ENCODE measurements at places on chromosomes 6 and 20. TPM values are rescaled to one million over a fixed set of nuclear protein-coding genes. Genes with fewer than 3 reads are reported as not detected.

The SPINT3 gene
- total RNA-seq: not detected

The MATN4 gene
- not detected for total RNA-seq

The MYBL2 gene
- total RNA-seq: 1.6 TPM

The RAET1L gene
- not detected for total RNA-seq

The TFAP2D gene
- not detected for total RNA-seq

The GJA1 gene
- total RNA-seq: 251 TPM

The LSM14B gene
- total RNA-seq: 31.0 TPM

The SMPD2 gene
- total RNA-seq: 7.5 TPM

- no peak for DNase-seq
These were observed 790 bp downstream of the NEDD9 start for GRCh38 chr6:11231564-11232192.

DNA sequence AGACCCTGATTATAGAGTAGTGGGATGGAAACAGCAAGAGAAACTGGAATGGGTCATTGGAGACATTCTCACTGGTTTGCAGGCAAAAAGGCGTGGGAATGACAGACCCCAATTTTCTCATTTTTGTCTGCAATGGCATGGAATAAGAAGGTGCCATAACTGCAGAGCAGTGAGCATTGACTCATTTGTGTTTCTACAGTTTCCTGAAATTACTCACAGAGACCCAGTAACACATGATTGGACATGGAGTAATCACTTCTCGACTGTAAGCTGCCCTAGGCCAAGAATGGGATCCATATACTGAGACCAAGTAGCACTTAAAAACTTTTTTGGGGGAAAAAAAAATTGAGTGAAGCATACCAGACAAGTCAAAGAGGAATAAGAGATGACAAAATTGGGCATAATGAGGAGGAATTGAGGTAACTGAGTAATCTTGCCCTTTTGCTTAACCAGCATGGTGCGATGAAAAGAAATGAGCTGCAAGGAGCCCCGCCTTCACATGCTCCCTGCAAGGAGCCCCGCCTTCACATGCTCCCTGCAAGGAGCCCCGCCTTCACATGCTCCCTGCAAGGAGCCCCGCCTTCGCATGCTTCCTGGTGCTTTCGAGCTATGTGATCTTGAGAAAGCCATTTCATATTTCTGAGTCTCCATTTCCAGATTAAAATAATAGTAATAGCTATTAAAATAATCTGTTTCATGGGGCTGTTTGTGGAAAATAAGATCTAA lies 44.1 kb downstream of the NHSL1 start:
- DNase-seq: peak; percentile 2

DNA sequence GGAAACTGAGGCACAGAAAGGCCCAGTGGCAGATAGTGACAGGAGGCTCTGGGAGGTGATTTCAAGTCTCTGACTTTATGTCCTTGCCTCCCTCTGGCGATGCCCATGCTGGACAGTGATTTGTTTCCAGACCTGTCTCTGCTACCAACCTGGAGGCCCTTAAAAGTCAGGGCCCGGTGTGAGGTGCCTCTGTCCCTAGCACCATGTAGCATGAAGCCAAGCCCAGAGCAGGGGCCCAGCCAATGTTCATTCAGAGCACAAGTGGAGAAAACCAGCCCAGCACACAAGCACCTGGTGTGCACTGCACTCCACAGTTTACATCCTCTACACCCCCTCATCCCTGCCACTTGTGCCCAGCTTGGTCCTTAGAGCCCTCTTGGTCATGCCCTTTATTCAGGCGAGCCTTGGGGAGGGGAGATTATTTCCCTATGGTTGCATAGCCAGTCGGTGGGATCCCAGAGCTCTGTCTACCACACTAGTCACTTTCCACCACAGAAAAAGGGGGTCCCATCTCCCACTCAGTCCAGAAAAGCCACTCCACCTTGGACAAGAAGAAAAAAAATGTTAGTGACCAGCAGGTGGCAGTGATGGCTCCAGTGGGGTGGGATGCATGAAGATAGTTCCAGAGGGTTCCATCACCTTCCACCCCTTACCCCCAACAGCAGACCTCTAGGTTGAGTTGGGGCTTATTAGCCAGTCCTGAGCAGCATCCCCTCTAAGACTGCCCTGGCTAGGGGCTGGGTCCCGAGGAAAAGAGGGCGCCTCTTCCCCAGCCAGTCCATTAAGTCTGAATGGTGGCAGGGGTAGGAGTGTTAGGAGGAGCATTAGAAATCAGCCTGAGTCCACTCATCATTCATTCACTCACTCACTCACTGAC lies 30.9 kb downstream of the KIAA1755 start:
- peak; percentile 42 for DNase-seq

- peak; percentile 39 for DNase-seq
These were observed 104.2 kb downstream of the TFAP2B start for GRCh38 chr6:50922579-50923525.

GRCh38 chr6:163398815-163399214 lies 15.7 kb upstream of the QKI start:
- no peak for DNase-seq

DNA sequence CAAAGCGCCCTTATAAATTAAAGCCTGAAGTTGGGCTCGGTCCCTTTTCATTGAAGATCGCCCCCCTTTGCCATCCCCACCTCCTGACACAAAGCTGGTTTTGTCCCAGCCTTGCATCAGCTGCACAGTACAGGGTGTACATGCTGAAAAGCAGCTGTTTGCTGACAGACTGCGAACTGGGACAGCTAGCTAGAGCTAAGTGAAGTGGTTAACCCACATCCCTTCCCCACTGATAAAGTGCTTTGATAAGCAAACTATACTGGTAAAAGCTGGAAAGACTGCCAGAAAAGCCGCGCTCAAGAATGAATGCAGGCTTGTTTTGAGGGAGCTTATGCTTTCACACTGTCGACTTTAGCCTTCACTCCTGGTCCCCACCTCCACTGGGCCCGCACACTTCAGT lies 207.3 kb downstream of the GMDS start:
- DNase-seq: peak; percentile 33

DNA sequence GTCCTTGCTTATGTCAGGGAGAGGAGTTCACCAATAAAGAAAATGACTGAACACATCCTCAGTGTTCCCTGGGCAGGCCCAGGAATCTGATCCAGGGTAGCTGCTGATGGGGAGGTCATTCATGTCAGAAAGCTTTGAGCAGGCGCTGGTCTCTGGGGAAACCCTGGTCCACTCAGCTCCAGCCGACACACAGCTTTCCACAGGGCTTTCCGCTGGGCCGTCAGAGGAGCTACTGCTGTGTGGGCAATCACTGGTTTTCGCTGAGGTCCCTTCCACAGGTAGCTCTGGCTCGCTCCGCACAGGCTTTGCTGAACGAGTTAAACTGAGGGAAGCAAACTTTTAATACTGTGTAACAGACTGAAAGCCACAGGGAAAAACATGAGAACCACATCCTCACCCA lies 17.5 kb upstream of the ANKRD60 start:
- DNase-seq: no peak

- peak; percentile 88 for DNase-seq
These were observed 13.2 kb downstream of the QKI start for GRCh38 chr6:163427498-163428254.

GRCh38 chr20:46027245-46027853 lies 1.7 kb upstream of the SLC12A5 start:
- peak; percentile 72 for DNase-seq

- DNase-seq: no peak
These were observed 21.9 kb upstream of the STX16 start for GRCh38 chr20:58629215-58629580.

DNA sequence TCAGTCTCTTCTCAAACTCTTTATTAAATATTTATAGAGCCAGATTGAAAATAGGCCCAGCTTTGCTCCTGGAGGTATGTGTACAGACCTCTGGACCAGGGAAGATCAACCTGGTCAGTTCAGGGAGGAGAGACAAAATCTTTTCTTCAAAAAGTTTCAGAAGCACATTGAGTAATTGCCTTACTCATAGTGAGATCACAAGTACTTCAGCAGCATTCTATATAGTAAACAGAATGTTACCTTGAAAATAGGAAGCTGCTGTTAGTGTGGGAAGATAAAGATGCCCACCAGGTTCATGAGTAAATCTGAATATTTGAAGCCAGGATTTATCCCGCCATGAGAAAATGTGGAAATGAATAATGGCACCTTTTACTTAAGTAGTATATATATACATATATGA lies 665.9 kb upstream of the CITED2 start:
- DNase-seq: no peak

- DNase-seq: peak; percentile 77
These were observed 40.0 kb upstream of the CLDN20 start for GRCh38 chr6:155223646-155224451.

DNA sequence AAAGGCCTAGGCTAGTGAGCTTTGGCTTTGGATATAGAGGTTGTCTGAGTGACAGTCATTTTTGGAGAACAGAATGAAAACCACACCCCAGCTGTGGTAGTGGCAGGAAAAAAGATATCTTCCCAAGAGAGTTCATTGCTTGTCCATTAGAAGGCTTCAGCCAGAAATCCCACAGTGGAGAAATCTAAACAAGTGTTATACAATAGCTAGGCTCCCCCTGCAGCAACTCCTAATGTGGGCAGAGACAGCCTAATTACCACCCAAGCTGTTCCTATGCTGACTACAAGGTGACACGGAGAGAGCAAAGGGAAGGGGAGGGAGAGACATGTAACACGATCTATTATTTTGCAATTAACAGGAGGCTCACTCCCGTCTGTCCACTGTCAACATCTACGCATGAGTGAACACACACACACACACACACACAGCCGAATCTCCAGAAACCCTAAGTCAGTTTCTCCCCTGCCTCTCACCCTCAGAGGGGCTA lies 147.5 kb upstream of the TCF21 start:
- DNase-seq: peak; percentile 45

DNA sequence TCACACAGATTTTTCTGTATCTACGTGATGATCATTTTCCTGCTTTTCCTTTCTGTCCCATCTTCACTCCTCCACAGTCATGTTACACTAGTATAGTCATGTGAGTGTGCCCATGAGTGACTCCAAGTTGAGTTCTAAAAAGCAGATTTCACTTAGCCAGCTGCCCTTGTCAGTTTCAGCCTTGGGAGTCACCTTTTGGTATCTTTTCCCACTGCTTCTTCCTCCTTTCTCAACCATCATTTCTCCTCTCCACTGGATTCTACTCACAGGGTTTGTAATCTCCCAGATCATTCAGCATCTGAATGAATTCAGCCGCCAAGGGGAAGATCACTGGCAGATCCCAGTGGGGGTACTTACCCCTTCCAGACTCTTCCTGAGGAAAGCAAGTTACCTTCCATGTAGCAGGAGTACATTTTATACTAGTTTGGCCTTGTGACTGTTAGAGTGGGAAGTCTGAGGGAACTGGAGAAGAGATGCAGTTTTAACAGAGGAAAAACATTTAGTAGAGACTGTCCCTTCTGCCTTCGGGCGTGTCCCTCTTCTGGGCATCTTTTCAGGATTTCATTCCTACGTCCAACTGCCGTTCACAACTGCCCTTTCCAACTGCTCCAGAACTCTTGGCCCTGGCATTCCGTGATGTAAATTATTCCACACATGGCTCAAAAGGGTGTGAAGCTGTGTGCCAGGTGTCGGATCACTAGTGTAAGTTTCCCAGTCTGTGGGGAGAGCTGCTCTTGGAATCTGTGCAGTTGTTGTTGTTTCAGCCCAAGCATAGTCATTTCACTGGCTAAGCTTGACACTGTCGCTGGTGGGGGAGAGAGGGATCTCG lies 38.9 kb downstream of the BICRAL start:
- peak; percentile 76 for DNase-seq

DNA sequence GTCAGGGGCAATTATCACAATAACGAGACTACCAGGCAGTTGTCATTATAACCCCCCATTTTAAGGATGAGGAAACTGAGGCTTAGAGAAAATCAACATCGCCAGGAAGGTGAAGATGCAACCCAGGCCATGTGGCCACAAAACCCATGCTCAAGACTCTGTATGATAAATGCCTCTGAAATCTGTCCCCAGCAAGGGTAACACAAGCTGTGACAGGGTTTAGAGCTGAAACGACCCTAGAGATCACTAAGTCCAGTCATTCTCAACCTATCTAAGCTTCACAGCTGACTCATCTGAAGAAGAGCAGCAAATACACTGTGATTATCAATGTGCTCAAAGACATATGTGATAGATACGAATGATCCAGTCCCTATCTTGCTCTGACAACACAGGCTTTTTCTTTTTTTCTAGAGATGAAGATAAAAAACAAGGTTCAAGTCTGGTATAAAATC lies 47.0 kb downstream of the ARHGAP18 start:
- DNase-seq: no peak

- DNase-seq: no peak
These were observed 54.3 kb downstream of the CARMIL1 start for GRCh38 chr6:25333471-25333870.

DNA sequence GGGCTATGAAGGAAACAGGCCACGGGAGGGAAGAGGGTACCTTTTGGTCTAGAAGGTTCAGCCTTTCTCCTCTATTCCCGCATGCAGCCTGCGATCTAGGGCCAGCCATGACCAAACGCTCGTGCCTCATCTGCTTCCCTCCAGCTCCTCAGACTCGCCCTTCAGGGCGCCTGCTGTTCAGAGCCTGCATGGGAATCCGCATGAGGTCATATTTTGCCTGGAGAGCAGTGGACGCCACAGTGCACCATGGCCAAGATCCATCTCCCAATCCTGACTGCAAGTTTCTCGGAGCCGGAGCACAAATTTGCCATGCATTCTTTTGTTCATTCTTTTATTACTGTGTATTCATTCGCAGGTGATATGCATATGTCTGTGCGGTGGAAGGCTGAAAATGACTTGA lies 608.1 kb downstream of the QKI start:
- DNase-seq: no peak

GRCh38 chr6:138907167-138907566 lies 80.9 kb downstream of the REPS1 start:
- DNase-seq: no peak

- no peak for DNase-seq
These were observed 13.6 kb upstream of the SH3BGRL2 start for GRCh38 chr6:79617518-79617941.

GRCh38 chr6:105626295-105627158 lies 223.6 kb upstream of the PREP start:
- DNase-seq: no peak

GRCh38 chr6:156774863-156775405 lies 2.2 kb upstream of the ARID1B start:
- DNase-seq: peak; percentile 35
